ENCODE measurements at places on chromosomes 2 and 18.

- DNase-seq, result no peak
Observed at GRCh38 chr2:62725712-62726055, 20.2 kb downstream of the EHBP1 start.

- DNase-seq, result no peak
Observed at GRCh38 chr2:1675633-1676032, 68.7 kb downstream of the PXDN start.

GRCh38 chr18:6211174-6211504 is 203.6 kb downstream of the L3MBTL4 start:
- no peak for DNase-seq

DNA sequence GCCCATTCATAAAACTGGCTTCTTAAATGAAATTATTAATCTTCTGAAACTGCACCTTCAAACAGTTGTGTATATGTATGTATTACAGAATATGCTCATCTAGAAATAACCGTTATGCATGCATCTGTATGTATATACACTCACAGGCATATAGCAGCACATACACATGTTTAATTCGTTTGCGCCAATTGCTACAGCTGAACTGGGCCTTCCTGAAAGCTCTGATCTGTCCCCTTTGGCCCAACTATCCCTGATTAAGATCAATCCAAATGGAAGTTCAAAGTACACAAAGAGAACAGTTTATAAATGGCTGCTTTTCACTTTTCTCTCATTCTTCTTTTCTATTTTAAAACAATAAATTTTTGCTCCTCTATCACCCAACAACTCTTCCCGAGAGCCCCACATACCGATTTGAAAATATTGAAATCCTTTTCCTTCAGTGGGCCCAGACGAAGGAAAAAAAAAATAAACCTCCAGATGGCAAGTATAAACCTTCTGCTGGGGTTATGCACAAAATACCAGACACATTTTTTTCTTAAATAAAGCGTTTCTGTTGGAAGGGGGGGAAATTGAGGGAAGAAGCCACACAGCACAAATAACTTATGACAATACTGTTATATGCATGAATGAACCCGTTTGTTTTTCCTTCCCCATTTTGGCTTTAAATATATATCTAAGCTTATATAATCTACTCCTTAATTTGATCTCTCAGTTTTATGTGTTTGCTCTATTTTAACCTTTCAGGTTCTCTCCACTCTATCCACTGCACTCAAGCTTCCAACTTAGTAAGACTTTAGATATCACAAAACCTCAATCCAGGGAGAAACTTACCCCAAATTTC is 267.3 kb downstream of the TCF4 start:
- no peak for DNase-seq

DNA sequence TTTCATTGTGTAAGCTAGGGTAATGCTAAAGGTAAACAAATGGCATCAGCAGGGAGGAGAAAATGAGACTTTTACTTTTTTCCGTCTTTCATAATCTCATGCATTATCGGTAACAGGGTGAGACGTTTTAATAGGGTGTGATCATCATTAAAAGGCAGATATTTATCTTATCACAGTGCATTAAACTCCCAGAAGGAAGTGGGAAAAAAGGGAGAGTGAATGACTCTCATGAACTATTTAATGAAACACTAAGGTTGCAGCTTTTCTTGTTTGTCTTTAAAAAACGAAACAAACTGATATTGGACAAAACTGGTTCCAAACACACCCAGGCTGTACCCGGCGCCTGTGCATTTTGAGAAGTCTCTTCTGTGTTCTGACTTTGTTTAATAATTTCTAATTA is 1936.8 kb upstream of the PIK3C3 start:
- no peak for DNase-seq

DNA sequence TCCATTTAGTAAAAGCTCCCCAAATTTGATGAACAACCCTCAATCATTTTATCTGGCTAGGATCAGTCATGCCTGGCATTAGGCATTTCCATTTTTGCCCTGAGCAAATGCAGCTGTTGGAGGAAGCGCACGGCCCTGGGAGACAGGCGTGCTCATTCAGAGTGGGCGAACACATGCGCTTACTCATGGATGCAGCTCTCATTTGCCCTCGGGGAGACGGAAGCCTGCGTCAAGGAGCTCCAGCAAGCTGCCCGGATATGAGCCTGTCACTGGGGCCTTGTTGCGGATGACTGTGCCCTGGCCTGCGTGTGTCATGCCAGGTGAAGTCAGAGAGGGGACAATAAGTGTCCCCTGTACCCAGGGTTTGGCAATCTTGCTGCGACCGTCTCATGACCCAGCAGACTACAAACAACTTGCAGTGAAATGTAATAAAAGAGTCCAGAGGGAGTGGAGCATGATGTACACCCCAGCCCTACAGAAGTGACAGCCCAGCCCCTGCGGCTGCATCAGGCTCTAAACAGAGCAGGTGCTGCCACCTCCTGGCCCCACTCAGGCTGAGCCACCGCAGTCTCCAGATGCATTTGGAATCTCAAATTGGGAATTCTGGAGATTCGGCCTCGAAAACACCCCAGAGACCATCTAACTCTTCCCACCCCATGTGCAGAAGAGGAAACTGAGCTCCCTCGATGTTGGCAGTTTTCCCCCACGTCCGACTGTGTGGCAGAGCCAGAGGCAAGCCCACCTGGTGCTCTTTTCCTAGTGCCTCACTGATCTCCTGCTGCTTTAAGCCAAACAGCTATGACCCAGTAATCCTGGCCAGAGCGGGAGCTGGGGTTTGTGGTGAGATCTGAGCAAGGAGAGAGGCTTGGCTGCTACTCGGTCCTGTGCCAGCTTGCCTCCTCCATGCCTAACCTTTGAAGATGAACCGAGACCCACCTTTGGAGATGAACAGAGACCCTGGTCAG is 105.0 kb upstream of the ALK start:
- DNase-seq, result no peak

DNA sequence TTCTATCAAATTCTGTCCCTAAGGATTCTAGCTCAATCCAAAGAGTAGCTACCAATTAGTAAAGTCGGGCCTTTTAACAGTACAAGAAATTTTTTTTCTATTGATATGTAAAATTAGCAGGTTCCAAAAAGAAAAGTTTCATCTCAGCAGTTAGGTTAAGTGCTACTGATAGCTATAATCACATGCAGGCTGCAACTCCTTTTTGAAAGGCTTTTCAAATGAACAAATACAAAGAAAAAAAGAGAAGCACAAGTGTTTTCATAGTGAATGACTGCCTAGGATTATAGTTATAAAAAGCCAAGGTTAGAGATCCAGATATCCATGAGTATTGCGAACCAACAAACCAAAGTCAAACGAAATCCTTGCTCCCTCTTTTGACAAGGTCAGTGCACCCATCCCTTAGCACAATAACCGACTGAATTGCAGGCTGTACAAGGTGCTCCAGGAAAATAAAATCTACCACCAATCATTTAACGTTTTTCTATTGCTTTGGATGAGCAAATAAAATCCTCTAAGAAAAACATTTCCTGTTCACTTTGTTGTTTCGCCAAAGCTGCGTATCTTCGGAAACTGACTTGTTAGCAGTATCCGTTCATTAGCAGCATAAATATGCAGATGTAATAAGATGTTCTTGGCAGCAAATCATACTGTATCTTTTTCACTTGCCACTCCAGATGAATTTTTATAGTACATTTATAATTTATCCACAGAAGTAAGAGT is 100.2 kb downstream of the SRBD1 start:
- DNase-seq, result no peak

- DNase-seq, result no peak
Observed at GRCh38 chr2:224969095-224969494, 73.2 kb downstream of the DOCK10 start.

GRCh38 chr2:194003911-194004310 is 1653.1 kb upstream of the SLC39A10 start:
- no peak for DNase-seq

DNA sequence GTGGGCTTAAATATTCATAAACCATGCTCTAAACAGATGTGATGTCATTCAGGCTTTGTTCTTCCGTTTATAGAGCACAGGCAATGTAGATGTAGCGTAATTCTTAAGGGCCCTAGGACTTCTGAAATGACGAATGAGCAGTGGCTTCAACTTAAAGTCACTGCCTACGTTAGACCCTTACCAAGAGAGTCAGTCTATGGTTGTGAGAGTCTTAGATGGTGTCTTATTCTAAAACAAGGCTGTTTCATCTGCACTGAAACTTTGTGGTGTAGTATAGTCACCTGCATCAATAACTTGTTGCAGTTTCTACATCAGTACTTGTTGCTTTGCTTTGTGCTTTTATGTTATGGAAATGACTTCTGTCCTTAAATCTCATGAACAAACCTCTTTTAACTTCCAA is 56.0 kb downstream of the PIK3C3 start:
- DNase-seq, result no peak

- no peak for DNase-seq
Observed at GRCh38 chr2:62467475-62468321, 38.3 kb downstream of the TMEM17 start.

DNA sequence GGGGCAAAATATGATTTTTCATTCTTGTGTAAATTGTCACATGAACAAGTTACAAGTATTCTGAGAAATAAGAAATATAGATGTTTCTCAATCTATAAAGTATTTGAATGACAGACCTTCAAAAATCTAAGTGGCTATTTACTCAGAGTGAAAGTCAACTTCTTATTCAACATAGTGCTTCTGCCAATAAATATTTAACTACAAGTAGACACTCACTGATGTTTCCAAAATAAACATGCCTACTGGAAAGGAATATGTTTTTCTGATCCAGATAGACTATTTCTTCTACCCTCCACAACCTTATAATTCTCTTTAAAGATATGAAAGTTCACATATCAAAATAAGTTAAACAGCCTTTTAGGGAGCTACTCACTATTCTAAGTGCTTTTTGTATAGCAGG is 296.3 kb downstream of the DSC3 start:
- no peak for DNase-seq

DNA sequence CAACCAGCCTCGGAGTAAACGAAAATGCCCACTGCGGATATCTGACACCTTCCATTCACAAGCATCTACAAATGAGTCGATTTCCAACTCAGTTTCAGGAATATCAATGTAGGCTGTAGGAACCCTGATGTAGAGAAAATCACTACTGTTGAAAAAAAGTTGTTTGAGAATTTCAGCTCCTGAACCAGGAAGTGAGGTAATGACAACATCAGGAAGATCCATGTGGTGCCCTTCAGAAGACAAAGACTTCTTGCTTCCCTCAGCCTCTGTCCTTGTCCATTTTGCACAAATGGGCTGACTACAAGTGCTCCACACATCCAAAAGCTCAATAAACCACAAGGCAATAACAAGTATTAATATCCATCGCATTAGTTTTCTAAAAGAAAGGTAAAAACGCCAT is 4.7 kb downstream of the DSEL start:
- no peak for DNase-seq

DNA sequence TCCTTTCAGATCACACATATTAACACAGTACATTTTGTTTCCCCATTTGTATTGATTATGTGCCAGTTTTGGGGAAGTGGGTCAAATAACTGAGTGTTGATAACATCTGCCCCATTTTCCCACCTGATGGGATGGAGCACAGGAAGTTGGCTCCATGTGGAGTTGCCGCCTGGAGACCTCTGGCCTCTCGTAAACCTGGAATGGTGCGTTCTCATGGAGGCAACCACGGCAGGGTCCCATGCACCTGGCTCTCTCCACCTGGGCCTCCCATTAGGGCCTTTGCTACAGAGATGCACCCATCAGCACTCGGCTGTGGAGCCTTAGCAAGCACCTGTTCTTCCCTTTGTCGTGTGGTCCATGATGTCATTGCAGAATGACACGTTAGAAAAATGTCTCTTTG is 130.6 kb downstream of the MBP start:
- no peak for DNase-seq

DNA sequence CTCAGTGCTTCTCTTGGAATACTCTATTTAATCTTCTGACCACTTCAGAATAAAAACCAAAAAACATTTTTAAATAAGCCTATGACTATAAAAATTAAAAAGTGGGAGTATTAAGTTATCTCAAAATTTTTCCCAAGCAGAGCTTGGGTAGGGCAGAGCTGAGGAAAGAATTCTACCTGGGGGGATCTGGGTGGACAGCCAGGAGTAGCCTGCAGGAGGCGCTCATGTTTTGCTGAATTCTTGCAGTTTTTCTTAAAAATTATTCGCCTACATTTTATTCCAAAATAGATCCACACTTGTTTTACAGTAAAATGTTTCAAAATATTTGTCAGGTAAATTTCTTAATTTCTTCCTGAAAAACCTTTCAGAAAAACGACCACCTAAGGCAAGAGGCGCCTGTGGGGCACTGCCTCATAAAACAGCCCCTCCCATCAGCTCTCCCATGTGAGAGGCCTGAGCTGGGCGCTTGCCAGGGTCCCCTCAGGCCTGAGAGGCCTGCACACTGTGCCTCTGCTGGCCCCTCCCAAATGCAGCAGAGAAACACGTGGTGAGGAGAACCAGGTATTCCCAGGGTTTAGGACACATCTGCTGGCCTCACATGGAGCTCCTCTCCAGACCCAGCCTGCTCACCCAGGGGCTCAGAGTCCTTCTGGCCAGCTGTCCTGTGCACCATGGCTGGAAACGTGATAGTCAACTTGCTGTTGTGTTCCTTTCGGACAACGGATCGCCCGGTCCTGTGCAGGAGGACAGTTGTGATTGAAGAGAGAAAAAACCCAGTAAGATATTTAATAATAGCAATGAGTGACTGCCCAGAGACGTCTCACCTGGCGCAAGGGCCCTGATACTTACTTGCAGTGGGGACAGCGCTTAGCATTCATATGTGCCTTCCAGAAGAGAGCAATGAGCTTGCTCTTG is 17.5 kb downstream of the POLR1A start:
- no peak for DNase-seq

DNA sequence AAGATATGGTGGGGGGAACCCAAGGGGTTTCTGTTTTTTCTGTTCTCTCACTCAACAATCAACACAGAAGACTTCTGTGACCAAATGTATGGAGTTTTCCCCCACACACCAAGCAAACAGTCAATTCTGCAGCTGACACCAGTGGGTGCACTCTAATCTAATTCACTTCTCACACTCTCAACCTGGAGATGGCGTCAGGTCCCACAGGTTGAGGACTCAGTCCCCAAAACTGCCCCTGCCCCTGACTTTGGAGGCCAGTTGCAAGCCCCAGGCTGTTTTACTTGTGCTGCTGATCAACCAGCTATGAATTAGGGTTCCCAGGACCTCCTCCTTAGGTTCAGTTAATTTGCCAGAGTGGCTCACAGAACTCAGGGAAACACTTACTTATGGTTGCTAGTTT is 6.2 kb downstream of the RNU2-63P start:
- DNase-seq, result no peak

GRCh38 chr2:188466761-188467160 is 175.1 kb downstream of the GULP1 start:
- no peak for DNase-seq

GRCh38 chr2:200320344-200320743 is 13.9 kb downstream of the SPATS2L start:
- DNase-seq, result no peak

GRCh38 chr2:52431352-52431760 is 1336.2 kb upstream of the CHAC2 start:
- DNase-seq, result no peak

- no peak for DNase-seq
Observed at GRCh38 chr18:59980188-59980637, 80.4 kb downstream of the PMAIP1 start.

GRCh38 chr2:218010140-218010983 is 7.6 kb upstream of the TNS1 start:
- DNase-seq, result no peak

Data from stimulated activated CD4-positive, alpha-beta T cell treated with anti-CD3 and anti-CD28 coated beads, Interleukin-12 subunit alpha, Interleukin-12 subunit beta, amount 100 ng/mL, for 48 hours (primary cell).